ENCODE measurements at places on chromosomes 5 and 9. TPM values are rescaled to one million over a fixed set of nuclear protein-coding genes. Genes with fewer than 3 reads are reported as not detected.
A peak's percentile ranks its signal among the peaks of the same experiment; 100 is the strongest.

DNA sequence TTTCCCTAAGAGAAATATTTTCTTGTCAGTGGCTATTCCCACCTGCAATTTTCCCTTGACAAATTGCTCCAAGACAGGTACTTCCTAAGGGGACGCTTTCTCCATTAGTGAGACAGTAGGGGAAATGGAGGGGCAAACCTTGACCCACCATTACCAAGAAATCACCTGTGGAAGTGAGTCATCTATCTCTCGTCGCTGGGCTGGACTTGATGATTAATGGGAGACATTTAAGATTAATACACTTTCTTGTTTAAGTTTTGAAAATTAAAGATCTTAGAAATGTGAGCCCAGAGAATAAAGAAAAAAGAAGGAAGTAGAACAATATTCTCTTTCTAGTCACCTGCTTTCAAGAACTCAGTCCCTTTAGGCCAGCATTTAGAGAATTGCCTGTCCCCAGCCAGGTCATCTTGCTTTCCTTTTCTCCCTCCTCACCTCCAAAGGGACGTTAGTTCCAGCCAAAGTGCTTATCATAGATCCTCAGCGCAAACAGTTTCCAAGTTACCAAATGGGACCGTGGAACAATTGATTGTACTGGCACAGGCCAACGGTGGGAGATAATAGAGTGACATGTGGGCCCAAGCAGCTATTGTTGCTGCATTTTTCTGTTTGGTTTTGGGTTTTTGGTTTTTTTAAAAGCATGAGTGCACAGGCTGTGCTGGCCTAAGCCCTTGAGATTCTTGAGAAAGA, 284.4 kb downstream of the ENC1 start:
- no peaks in the 10 kb centered on the region for H3K36me3 ChIP-seq
- DNase-seq = no peak
- no peak overlapping the region for H3K4me3 ChIP-seq
- H3K4me1 ChIP-seq = no peaks in the 10 kb centered on the region

GRCh38 chr9:114334490-114334889, 4.8 kb downstream of the ORM2 start:
- no peak for DNase-seq
- H3K4me1 ChIP-seq = peaks cover 18% of the 10 kb centered on the region
- no peaks in the 10 kb centered on the region for H3K27me3 ChIP-seq
- no peak overlapping the region for H3K27ac ChIP-seq
- peaks cover 48% of the 10 kb centered on the region for H3K36me3 ChIP-seq

- H3K27me3 ChIP-seq = no peaks in the 10 kb centered on the region
- H3K27ac ChIP-seq = no peak overlapping the region
- H3K4me3 ChIP-seq = no peak overlapping the region
- DNase-seq = no peak
Observed at GRCh38 chr9:20725675-20726074, 41.6 kb downstream of the FOCAD start.

Gene TTC23L
- not detected for total RNA-seq

Gene PCDHA5
- not detected for total RNA-seq

DNA sequence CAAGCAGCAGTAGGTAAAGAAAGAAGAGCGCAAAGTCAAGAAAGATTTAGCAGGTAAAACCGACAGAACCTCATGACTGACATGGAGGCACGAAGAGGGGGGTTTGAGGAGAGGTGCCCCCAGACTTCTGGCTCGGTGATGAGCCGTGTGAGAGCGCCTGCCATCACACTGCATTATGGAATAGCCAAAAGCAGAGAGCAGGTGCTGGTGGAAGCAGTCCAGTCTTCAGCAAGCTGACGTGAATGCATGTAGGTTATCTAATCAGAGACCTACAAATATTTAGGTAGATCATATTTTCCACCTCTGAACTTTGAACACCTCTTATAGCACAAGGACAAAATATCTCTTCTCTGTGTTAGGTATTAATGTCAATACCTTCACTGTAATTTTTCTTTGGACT, 68.4 kb downstream of the RNF130 start:
- no peak for DNase-seq
- H3K4me3 ChIP-seq = no peak overlapping the region
- H3K27ac ChIP-seq = no peak overlapping the region
- peaks cover 26% of the 10 kb centered on the region for H3K4me1 ChIP-seq
- no peaks in the 10 kb centered on the region for H3K27me3 ChIP-seq

GRCh38 chr9:86867804-86868313, 79.4 kb downstream of the GAS1 start:
- H3K4me3 ChIP-seq = no peak overlapping the region
- H3K27me3 ChIP-seq = no peaks in the 10 kb centered on the region
- no peaks in the 10 kb centered on the region for H3K36me3 ChIP-seq
- H3K27ac ChIP-seq = no peak overlapping the region

- no peaks in the 10 kb centered on the region for H3K4me1 ChIP-seq
- H3K27me3 ChIP-seq = peaks cover 1% of the 10 kb centered on the region
- no peak overlapping the region for H3K4me3 ChIP-seq
- DNase-seq = peak; percentile 62
- H3K36me3 ChIP-seq = no peaks in the 10 kb centered on the region
- no peak overlapping the region for H3K27ac ChIP-seq
Observed at GRCh38 chr9:113807173-113808061, 68.7 kb upstream of the ZNF618 start.

Gene PCDHGB2
- 1.5 TPM for total RNA-seq

DNA sequence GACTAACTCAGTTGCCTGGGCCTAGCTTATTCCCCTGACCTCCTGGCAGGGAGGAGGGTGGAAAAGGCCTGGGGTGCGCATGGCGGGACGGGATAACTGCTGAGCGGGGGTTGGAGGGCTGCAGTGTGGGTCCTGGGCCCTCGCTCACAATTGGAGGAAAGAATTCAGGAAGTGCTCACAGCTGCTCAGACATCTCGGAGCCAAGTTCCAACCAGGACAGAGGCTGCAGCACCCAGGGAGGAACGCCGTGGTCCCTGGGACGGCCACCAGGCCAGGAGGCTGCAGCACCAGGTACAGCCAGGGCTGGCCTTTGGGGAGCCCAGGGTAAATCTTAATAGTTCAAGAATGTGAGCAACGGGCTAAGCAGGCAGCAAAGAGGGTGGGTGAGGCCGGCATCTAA, at the start of gene SPAAR:
TSS of gene SPAAR (plus strand) at position 217 of the 400 bp plus-strand sequence. CDS start 974 bp downstream, outside the sequence.
- no peak within 1 kb of the TSS for H3K4me3 ChIP-seq
- no peak within 1 kb of the TSS for H3K27ac ChIP-seq
- H3K36me3 ChIP-seq = no peaks in the 10 kb centered on the region

DNA sequence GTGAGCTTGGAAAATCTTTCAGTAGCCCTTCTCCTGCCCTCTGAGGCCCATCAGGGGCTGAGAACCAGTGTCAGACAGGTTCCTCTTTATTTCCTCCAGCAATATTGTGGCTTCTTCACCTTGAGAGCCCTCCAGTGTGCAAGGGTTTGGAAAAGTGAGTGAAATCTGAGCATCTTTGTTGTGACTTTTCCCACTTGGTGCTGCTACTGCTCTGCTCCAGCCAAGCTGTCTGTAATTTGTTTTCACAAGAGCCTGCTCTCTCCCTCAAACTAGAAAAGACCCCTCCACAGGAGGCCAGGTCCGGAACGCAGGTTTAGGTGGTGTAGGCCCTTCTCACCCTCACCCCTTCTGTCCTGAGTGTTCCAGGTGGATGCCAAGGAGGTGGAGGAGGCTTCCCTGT, 57.4 kb upstream of the SPRY4 start:
- H3K27ac ChIP-seq = no peak overlapping the region
- H3K4me1 ChIP-seq = no peaks in the 10 kb centered on the region
- H3K4me3 ChIP-seq = no peak overlapping the region
- DNase-seq = no peak
- no peaks in the 10 kb centered on the region for H3K27me3 ChIP-seq
- H3K36me3 ChIP-seq = no peaks in the 10 kb centered on the region

Gene PCDHB10
- not detected for total RNA-seq

Gene REEP2
- 0.79 TPM for total RNA-seq

DNA sequence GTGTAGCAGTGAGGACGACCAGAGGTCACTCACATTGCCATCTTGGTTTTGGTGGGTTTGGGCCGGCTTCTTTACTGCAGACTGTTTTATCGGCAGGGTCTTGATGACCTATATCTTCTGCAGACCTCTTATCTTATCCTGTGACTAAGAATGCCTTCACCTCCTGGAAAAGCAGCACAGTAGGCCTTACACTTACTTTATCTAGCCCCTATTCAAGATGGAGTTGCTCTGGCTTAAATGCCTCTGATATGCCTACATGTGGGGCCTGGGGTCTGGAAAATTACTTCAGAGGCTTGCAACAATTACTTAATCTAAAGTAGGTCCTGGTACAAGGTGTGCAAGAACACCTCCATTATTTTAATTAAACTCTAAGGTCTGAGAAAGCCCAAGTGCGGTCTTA, 86.9 kb upstream of the IL12B start:
- H3K27me3 ChIP-seq = no peaks in the 10 kb centered on the region
- no peak for DNase-seq
- no peak overlapping the region for H3K27ac ChIP-seq
- H3K4me3 ChIP-seq = no peak overlapping the region
- peaks cover 14% of the 10 kb centered on the region for H3K4me1 ChIP-seq

Gene CNTNAP3
- total RNA-seq = not detected

- no peak overlapping the region for H3K27ac ChIP-seq
- no peak for DNase-seq
- H3K27me3 ChIP-seq = no peaks in the 10 kb centered on the region
Observed at GRCh38 chr9:9079473-9079872, 1279.9 kb upstream of the DMAC1 start.

DNA sequence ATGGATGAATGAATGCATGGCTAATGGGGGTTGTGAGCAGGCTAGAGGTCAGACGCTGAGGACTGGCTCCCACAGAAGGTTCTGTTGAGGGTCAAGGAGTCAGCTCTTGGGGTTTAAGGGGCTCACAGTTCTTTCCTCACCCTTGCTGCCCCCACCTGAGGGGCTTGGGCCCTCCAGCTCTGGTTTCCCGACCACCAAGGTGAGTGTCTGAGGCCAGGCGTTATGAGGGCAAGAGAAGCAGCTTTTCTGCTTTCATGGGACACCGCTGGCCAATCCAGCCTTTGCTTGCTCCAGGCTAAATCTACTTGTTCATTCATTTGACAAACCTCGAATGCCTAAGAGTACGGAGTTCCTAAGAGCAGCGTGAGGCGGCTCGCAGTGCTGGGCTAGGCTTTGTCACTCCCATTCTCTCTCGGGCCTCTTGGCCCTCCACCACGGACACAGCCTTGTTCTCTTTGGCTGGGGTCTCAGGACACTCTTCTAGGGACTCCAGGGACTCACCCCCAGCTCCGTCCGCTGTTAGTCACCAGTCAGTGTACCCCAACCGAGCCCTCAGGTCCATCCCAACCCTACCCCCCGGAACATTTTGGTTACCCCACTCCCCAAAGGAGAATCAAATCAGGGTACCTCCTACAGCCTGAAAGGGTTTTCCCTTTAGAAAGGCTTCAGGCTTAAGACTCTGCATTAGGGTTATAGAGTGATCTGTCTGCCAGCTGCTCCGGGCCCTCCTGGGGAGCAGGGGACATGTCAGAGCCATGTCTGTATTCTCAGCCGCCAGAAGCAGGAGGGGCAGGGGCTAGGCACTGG, 210.1 kb upstream of the MVB12B start:
- H3K27me3 ChIP-seq = no peaks in the 10 kb centered on the region
- H3K27ac ChIP-seq = no peak overlapping the region
- no peak overlapping the region for H3K4me3 ChIP-seq
- no peaks in the 10 kb centered on the region for H3K36me3 ChIP-seq
- DNase-seq = no peak
- no peaks in the 10 kb centered on the region for H3K4me1 ChIP-seq

Gene SLC23A1
- not detected for total RNA-seq

DNA sequence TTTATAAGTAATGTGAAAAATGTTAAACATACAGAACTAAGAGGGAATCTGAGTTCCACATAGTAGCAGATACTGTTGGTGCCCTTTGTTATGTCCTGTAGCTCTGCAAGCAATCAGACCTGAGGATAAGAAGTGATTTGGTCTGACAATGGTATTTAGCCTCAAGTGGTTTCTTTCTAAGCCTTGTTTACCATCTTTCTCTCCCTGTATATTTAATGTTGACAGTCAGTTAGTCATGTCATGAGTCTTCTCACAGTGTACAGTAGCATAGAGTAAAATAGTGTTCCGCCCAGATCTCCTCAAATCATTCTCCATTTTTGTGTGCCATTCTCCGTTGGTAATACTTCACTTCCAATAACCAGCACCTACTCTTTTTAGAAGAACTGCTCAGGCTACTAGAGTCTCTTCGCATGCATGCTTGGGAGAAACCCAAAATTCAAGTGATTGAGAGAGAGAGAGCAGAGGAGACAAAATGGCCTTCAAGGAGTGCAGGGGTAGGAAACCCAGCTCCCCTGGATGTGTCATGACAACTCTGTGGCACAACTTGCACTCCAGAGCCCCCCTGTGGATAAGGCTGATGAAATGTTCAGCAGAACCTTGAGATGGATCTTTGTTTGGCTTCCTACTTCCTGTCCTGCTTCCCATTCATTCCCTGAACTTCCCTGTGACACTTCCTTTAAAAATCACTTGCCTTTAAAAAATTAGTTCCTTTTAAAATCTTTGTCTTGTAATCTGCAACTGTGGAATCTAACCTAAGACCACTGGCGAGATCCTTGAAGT, 129.2 kb upstream of the FST start:
- no peaks in the 10 kb centered on the region for H3K36me3 ChIP-seq
- no peak overlapping the region for H3K4me3 ChIP-seq
- H3K27ac ChIP-seq = no peak overlapping the region
- no peaks in the 10 kb centered on the region for H3K4me1 ChIP-seq
- no peaks in the 10 kb centered on the region for H3K27me3 ChIP-seq

GRCh38 chr9:81092057-81092456, 597.3 kb downstream of the TLE1 start:
- no peak overlapping the region for H3K4me3 ChIP-seq
- no peaks in the 10 kb centered on the region for H3K36me3 ChIP-seq
- H3K27me3 ChIP-seq = no peaks in the 10 kb centered on the region

Gene TSSK1B
- not detected for total RNA-seq

DNA sequence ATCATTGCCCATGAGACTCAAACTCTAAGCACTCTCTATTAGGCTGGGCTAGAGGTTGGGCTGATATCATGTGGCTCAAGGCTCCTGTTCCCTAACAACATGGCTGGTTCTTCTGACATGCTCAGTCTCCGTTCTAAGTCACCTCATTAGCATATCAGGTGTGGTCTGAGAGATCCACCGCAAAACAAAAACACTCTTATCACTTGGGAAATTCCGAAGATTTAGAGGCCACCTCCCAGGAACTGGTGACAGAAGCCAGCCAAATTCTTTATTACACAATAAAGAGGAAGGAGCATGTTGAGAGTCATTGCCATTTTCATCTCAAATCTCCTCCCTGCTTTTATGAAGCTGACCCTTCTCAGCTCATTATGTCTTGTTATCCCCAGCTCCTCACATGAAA, 107.6 kb downstream of the MSX2 start:
- no peak for DNase-seq
- no peaks in the 10 kb centered on the region for H3K4me1 ChIP-seq

Gene IFNA7
- total RNA-seq = not detected

Gene GFRA3
- not detected for total RNA-seq

- DNase-seq = peak; percentile 18
- H3K4me1 ChIP-seq = peaks cover 16% of the 10 kb centered on the region
- no peaks in the 10 kb centered on the region for H3K36me3 ChIP-seq
- H3K27ac ChIP-seq = peak overlapping the region; percentile 83
- H3K4me3 ChIP-seq = peak overlapping the region; percentile 97
Observed at GRCh38 chr5:37248421-37248969, 681 bp downstream of the CPLANE1 start.

Gene LCN1
- not detected for total RNA-seq

- H3K36me3 ChIP-seq = peaks cover 9% of the 10 kb centered on the region
- no peaks in the 10 kb centered on the region for H3K27me3 ChIP-seq
- H3K4me1 ChIP-seq = peaks cover 85% of the 10 kb centered on the region
- H3K27ac ChIP-seq = no peak overlapping the region
Observed at GRCh38 chr9:113568081-113568435, 104.5 kb downstream of the RGS3 start.

Gene LIX1
- total RNA-seq = not detected

Gene TMEM171
- 0.42 TPM for total RNA-seq

GRCh38 chr5:124057724-124058231, 545.8 kb downstream of the CSNK1G3 start:
- no peak overlapping the region for H3K4me3 ChIP-seq
- H3K4me1 ChIP-seq = no peaks in the 10 kb centered on the region
- H3K27ac ChIP-seq = peak overlapping the region; percentile 26
- H3K36me3 ChIP-seq = no peaks in the 10 kb centered on the region
